HEK293T (cell line): ENCODE measurements at places on chromosomes 5 and 9.

GRCh38 chr5:129902816-129903215, 1.4 kb upstream of the CHSY3 start:
- DNase-seq, result no peak

GRCh38 chr5:177973066-177973635, 22.9 kb downstream of the PROP1 start:
- DNase-seq, result no peak

- DNase-seq, result no peak
Observed at GRCh38 chr9:36928670-36929349, 105.3 kb downstream of the PAX5 start.

- no peak for DNase-seq
Observed at GRCh38 chr5:92332039-92332438, 948.9 kb upstream of the ARRDC3 start.

- no peak for DNase-seq
Observed at GRCh38 chr5:43288269-43288831, 24.9 kb downstream of the HMGCS1 start.

- DNase-seq, result no peak
Observed at GRCh38 chr9:119435076-119435475, 65.8 kb upstream of the BRINP1 start.

- DNase-seq, result peak; percentile 69
Observed at GRCh38 chr9:36023260-36024048, 13.3 kb upstream of the RECK start.

- DNase-seq, result no peak
Observed at GRCh38 chr9:108087781-108088180, 598.2 kb upstream of the KLF4 start.

DNA sequence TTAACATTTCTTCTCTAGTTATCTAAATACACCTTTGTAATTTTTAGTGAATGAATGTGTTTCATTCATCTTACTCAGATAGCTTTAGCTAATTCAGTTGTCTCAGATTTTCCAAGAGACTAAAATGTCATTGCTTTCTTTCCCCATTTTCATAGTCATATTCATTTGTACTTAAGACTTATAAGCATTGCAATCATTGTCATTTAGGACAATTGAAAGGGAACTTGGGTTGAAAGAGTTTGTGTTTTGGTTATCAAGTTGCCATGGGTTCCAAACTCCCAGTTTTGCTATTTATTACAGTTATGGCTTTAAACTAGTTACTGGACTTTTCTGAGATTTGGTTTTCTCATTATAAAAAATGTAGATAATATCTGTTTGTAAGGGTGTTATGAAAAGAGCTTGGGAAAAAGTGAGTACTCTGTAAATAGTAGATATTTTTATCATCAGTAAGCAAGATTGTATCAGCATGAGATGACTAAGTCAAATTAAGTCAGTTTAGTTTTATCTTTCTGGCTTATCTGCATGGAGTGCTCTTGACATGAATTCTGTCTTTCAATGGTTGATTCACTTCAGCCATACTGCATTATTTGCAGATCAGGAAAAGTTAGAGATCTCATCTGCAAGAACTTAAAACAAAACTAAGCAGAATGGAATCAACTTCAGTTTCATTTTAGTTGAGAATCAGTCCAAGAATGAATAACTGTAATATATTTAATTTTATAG, 107.5 kb downstream of the PBX3 start:
- no peak for DNase-seq

DNA sequence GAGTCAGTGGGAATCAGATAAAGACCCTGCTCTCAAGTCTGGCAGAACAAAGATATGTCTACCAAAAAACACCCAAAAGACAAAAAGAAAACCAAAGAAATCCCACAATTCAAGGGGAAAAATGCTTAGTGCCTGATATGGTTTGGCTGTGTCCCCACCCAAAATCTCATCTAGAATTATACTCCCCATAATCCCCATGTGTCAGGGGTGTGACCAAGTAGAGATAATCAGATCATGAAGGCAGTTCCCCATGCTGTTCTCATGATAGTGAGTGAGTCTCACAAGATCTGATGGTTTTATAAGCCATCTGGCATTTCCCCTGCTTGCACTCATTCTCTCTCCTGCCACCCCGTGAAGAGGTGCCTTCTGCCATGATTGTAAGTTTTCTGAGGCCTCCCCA, 13.4 kb downstream of the FBXO10 start:
- DNase-seq, result no peak

DNA sequence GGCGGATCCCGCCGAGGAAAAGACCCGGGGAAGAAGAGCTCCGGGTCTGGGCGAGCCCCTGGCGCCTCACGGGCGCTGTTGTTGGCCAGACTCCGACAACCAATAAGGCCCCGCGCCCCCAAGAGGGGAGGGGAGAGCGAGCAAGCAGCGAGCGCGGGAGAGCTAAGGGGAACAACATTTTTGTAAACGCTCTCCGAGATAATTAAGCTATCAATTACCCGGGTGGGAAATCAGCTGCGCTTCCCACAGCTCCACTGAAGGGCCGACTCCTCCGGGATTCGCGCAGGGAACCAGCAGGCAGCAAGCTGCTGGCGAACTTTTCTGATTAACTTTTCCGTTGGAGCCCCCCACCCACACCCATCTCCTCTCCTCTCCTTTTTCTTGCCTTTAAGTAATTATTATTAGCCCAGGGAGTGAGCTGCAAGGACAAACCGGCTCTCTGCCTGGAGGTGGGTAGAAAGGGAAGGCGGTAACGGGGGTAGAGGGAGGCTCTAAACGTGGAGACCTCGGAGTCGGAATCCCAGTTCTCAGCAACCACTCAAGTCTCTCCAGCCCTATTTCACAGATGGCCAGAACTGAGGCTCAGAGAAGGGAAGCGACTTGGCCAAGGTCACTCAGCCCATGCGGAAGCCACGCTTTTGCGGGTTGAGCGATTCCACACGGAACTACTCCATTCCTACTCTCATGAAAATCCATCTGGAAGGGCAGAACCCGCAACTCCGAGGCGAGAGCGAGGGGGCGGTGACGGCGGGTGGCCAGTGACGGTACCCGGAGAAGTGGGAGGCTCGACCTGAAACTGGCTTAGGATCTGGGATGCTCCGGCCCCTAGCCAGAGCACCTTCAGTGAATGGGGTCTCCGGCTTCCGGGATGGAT, 1.3 kb downstream of the ASTN2 start:
- peak; percentile 27 for DNase-seq

DNA sequence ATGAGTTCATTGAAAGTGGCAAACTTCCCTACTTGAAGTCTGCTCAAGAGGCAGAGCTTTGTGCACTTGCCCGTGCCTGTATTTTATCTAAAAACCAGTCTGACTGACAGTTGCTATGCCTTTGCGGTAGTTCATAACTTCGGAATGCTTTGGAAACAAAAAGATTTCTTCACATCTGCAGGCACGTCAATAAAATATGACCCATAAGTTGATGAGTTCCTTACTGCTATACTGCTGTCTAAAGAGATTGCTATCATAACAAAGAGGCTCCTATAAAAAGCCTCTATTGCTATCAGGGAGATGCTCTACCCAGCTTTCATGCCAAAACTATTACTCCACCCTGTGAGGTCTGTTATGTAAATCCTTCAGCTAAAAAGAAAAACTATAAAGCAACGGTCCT, 25.4 kb upstream of the RNF20 start:
- no peak for DNase-seq

- DNase-seq, result no peak
Observed at GRCh38 chr5:90962481-90962880, 403.9 kb downstream of the ADGRV1 start.

- peak; percentile 53 for DNase-seq
Observed at GRCh38 chr9:111961575-111961974, 65.0 kb downstream of the UGCG start.

DNA sequence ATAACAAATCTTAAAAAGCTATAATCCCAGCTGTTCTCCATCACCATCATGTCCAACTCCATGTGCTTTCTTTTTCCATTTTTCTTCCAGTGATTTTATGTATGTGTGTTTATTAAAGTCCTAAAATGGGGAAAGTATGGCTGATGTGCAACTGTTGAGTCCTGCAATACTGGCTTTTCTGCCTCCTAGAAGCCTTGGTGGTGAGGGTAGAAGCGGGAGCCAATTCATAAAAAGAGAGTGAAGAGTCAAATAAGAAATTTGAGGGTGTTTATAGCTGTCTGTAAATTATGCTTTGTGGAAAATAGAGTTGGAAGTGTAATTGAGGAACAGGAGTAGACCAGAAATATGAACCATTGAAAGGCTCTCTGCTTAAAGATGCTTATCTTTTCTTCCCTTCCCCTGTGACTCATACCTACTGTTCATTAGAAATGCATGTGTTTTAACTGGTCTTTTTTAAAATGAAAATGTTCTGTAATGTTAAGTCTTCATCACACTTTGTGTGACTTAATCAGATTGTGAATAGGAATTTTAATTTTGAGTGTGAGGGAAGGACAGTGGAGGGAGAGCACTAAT, 80.1 kb downstream of the ZCCHC7 start:
- DNase-seq, result peak; percentile 11

- no peak for DNase-seq
Observed at GRCh38 chr9:134624621-134625181, 16.9 kb upstream of the COL5A1 start.

GRCh38 chr9:90903766-90904424, 102.3 kb downstream of the SYK start:
- DNase-seq, result no peak

DNA sequence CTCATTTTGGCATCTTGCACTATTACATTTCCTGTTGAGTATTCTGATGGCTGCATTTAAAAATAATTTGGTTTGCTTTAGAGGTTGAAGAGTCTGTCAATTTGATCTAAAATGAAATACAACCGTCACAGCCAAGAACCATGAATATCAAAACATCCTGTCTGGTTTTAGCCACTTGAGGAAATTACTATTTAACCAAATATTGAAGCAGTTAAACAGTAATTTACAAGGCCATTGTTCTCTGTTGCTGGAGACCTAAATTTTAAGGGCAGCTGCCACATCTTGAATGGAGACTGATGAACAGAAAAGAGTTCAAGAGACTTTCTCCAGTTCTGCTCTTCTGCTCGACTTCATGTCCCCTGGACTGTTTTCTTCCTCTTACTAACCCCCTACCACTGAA, 549.4 kb downstream of the LRRC70 start:
- no peak for DNase-seq

GRCh38 chr5:147169399-147169798, 65.4 kb upstream of the STK32A start:
- DNase-seq, result no peak

GRCh38 chr9:97969014-97969413, 14.1 kb upstream of the ANP32B start:
- DNase-seq, result no peak

DNA sequence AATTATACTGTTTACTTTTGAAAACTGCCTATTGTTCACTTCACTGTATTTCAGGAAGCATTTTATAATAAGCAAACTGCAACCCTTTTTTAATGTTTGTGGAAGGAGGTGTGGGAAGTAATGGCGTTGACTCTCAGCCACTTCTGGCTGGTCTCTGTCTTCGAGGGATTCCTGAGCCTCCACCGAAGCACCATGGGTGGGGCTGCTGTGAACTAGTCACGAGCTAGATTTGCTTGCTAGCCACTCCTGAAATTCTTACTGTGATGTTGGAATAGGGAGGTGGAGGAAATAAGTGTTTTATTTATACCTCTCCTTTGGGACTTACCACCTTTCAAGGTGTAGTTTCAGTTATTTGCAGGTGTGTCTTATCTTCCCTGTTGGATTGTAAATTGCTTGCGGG, 26.8 kb downstream of the PIP5K1B start:
- DNase-seq, result no peak

- no peak for DNase-seq
Observed at GRCh38 chr9:114456929-114457328, 48.3 kb downstream of the WHRN start.
